ENCODE measurements at places on chromosomes 13 and 19.

- no peak for DNase-seq
Measured at GRCh38 chr13:75415171-75415570, 66.8 kb downstream of the TBC1D4 start.

DNA sequence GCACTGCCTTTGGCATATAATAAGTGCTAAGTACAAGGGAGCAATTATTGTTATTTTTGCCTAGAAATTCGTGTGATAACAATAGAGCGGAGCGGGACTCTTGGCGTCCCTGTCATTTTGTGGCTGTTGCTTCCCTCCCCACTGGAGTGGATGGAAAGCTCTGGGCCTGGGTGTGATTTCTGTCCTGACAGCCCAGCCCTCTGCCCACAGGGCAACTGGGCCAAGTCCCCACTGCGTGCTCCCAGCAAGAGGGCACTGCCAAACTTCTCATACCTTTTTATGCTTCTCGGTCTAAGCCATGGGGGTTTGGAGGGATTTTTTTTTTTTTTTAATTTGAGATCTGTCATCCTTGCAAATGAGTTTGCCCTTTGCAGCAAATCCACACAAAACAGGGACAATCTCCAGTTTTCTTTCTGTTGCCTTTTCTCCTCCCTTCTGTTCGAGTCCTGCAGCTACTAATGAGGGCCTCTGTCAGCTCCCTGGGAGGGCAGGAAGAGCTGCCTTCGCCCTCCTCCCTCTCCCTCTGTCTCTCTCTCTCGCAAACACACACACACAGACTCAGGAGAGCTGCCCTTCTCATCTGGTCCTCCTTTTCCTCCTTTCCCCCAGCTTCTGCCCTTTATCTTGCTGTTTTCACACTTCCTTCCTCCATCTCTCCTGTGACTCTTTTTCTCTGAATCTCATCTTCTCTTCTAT is 103.9 kb downstream of the DNAJC15 start:
- no peak for DNase-seq

GRCh38 chr13:75226733-75227435 is 255.1 kb downstream of the TBC1D4 start:
- no peak for DNase-seq

- no peak for DNase-seq
Measured at GRCh38 chr19:38880076-38880881, 2.2 kb upstream of the RINL start.

DNA sequence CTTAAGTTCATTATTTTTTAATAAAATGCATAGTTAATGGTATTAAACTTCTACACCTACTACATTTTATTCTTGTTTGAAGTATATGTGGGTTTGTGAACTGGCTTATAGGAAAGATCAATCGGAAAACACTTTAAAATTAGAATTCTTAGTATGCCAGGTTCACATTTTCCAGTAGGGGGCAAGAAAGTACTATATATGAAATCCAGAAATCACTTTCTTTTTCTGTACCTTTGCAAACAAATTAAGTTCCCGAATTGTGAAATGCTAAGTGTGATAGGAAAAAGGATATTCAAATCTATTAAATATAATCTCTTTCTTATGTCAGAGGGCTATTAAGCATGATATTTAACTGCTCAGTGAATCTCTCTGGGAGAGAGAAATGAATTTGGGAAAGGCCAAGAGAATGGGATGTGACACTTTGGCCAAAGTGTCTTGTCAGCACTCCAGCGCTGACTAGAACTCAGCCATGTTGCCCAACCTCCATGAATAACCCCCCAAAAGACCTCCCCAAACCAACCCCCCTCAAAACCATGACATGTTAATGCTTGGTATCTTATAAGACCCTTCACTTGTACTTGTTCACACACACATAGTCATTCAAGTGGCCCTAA is 122.6 kb upstream of the SLC10A2 start:
- no peak for DNase-seq

Data from SW 1271 (cell line).